ENCODE measurements at places on chromosomes 12 and 14.

DNA sequence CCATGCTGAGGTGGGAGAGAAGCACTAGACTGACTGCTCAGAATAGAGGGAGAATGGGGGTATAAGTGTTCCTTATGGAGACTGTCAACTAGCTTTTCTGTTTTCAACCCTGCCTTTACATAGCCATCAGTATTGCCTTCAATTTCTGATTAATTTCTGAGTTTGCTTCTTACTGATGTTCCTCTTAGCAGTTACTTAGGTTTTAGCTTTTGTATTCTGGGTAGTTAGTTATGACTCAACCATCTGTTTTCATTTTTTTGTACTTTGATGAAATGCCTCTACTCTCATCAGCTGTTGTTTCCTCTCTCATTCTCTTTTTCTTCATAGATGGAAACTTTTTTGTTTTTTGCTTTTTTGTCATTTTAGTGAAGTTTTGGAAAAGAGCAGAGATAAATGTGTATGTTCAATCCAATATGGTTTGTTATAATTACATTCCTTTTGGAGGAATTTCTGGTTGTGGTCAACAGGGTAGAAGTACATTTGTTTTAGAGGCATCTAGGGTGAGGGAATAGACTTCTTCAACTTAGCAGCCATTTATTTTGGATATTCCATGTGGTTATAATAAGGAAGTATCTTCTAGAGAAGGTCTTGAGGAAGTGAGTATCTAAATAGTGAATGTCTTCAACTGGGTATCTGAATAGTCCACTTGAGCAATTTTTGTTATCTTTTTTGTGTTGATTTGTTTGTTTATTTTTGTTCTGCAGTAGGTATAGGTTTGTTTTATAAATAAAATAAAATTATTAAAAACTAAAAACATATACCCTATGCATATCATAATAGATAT lies 29.6 kb downstream of the PMCH start:
- DNase-seq: no peak

- no peak for DNase-seq
These were observed 4.7 kb upstream of the KRT79 start for GRCh38 chr12:52838609-52839435.

- DNase-seq: no peak
These were observed 37.5 kb upstream of the INF2 start for GRCh38 chr14:104651876-104652260.

DNA sequence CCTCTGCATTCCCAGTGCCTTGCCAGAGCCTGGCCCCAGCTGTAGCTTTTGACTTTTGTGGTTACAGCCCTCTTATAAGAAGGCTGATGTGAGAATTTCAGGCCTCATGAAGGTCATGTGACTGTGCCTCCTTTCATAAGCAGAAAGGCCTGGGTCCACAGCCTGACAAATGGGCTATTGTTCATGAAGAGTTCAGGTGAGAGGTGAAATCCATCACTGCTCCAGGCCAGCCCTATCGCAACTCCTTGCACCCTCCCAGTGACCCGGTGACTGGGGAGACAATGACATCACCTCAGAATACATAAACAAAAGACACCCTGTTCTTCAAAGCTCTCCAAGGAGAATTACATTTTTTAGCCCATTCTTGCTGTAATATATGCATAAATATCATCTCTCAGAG lies 321.5 kb downstream of the PCNX1 start:
- no peak for DNase-seq

DNA sequence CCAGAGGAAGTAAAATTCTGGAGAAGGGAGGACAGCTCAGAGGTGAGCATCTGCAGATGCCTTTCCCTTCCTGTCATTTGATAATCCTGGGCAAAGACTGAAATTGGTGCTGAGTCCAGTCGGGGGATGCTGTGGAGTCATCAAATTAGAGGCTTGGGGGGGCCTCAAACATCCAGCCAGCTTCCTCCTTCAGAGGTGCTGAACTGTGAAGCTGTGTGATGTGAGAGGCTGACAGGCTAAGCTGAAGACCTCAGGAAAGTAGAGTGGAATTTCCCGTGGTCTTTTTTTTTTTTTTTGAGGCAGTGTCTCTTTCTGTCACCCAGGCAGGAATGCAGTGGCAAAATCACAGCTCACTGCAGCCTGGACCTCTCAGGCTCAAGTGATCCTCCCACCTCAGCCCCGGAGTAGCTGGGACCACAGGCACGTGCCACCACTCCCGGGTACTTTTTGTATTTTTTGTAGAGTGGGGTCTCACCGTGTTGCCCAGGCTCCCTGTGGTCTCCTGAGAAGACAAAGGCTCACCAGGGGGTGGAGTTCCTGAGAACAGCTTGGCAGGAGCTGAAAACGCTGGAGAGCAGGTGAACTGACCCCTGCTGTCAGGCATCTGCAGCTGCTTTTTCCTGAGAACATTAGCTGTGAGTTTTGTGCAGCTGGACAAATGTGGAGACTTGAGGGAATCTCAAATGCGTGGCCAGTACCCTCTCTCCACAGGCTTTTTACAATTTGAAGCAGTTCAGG lies 6.1 kb upstream of the TCL1B start:
- DNase-seq: no peak

DNA sequence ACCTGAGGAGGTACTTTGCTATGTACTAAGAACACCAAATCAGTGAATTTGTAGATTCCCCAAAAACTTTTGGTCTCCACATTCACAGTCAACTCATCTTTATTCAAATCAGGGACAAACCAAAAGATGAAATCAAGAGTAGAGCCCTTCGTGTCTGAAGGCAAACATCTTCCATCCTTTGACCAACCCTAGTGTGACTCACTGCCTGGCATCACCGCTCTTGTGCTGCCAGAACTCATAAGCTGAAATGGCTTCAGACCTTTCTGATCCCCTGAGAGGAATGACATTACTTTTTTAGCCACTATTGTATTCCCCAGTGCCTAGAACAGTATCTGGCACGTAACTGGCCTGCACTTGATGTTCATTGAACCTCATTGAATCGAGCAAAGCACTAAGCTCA lies 50.1 kb downstream of the GOLGA5 start:
- DNase-seq: no peak

All from coronary artery (tissue), 2 donors.